ENCODE measurements at places on chromosomes 11 and 22.

- peak; percentile 33 for DNase-seq
Measured at GRCh38 chr11:84800755-84801346, 826.3 kb downstream of the DLG2 start.

GRCh38 chr11:44811841-44812448, 85.2 kb downstream of the TSPAN18 start:
- no peak for DNase-seq

GRCh38 chr22:20058989-20059770, 20.9 kb upstream of the DGCR8 start:
- no peak for DNase-seq

GRCh38 chr22:19717691-19718455, 3.6 kb downstream of the SEPTIN5 start:
- DNase-seq = peak; percentile 57

GRCh38 chr11:78575478-78575877, 814 bp upstream of the NARS2 start:
- no peak for DNase-seq

- no peak for DNase-seq
Measured at GRCh38 chr22:35578836-35579575, 38.1 kb downstream of the MB start.

DNA sequence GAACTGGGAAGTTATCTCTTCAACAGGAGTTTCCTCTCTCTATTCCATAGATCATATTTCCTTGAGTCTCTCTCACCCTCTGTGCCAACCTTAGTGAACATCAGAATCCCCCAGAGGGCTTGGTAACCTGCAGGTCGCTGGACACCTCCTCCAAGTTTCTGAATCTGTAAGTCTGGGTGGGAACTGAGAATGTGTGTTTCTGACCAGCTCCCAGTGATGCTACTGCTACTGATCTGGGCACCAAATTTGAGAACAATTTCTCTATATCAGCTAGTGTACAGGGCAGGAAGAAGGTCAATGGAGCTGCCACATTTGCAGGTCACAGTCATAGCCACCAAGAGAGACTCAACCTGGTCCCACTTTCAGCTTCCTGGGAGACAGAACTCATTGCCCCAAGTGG, 62.9 kb downstream of the RCN1 start:
- no peak for DNase-seq

- DNase-seq = no peak
Measured at GRCh38 chr11:64065141-64065465, 29.4 kb downstream of the FLRT1 start.

DNA sequence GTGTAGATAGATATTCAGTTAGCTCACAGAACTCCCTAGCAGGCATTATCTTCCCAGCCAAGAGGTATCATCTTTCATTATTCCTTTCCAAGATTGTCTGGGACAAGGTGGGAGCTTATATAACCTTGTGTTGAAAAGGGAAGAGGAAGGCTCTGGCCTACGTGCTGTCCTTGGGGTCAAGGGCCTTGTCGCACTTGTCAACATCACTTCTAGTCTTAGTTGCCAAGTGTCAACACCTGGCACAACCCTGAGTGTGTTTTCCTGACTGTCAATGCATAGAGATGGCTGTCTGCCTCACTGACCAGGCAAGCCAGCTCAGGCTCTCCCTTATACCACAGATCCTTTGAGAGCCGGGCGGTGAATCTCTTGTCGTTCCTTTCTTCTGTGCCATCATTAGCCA, 331.9 kb downstream of the CNTN5 start:
- no peak for DNase-seq

DNA sequence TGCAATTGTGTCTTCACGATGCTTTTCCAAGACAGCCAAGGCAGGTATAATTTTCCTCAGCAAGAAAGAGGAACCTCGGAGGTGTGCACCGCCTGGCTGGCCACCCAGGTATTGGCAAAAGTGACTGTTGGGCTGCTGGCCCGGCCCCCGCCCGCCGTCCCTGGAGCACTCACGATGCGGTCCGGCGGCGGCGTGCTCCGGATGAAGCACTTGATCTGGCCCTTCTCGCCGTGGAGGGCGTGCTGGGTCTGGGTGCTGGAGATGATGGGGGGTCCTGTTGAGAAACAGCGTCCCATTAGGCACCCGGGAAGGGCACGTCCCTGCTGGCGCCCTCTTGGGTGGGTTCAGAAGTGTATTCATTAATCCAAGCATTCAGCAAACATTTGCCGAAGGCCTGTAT, 84.8 kb downstream of the ST3GAL4 start:
- no peak for DNase-seq

- DNase-seq = no peak
Measured at GRCh38 chr11:76835928-76836612, 24.6 kb upstream of the ACER3 start.

GRCh38 chr11:120334894-120335462, 1.2 kb upstream of the ARHGEF12 start:
- DNase-seq = peak; percentile 75

- DNase-seq = no peak
Measured at GRCh38 chr11:113272281-113272680, 42.1 kb upstream of the TTC12 start.

DNA sequence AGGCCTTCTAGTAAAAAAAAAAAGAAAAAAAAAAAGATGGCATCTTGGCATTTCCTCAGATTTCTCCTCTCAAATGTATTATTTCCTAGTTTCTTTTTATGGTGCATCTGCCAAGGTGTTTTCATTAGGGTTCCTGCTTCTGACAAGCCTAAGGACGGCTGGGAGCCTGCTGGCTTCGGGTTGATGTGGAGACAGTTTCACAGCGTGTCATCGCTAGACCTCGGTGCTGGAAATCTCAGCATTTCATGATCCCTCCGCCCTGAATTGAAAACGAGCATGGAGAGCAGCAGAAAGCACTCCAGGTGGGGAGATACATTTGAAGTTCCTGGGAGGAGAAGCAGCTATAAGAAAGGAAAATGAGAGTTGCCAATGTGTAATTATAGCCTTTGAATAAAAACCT, 283.9 kb upstream of the CNTN5 start:
- no peak for DNase-seq

GRCh38 chr22:18023509-18024275, 669 bp downstream of the MICAL3 start:
- DNase-seq = peak; percentile 80

DNA sequence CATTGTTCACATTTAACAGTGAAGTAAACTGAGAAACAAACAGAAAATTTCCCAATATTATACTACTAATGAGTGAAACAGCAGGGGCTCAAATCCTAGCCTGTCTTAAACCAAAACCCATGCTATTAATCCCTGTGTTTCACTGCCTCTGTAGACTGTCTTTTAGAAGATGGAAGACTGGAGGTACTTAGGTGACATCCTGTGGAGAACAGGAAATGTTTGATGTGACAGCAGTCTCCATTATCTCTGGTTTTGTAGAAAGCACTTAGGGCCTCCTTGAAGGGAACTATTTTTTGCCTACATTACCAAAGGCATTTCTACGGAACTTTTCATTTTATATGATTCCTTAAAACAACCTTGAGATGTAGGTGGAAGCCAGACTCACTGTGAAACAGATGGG, 288.1 kb upstream of the SORL1-AS1 start:
- DNase-seq = no peak

- no peak for DNase-seq
Measured at GRCh38 chr11:20178976-20179375, 18.7 kb upstream of the DBX1 start.

- no peak for DNase-seq
Measured at GRCh38 chr11:118046964-118047700, 29.7 kb upstream of the TMPRSS4 start.

GRCh38 chr22:41410311-41410751, 28.6 kb downstream of the TEF start:
- DNase-seq = no peak

Measured in ACHN (cell line).